ENCODE measurements at places on chromosomes 4 and X.

- DNase-seq, result peak; percentile 72
These were observed 7.2 kb upstream of the IDS start for GRCh38 chrX:149512225-149512885.

- no peak for DNase-seq
These were observed 218.1 kb upstream of the FAT4 start for GRCh38 chr4:125096662-125097061.

DNA sequence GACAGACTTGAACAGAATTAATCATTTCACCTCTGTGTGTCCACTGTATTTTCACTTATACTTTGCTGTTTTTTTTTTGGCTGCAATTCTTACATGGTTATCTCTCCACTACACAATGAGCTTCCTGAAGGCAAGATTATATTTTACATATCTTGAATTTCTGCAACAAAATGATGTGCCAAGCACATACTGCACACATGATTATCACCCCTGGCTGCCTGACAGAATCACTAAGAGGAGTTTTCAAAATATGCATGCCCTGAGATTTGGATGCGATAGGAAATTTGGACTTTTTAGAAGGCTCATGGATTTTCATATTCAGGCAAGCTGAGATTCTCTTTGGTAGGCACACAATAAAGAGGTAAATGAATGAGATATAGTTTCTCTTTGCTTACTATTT is 1162.1 kb upstream of the IGFBP7 start:
- DNase-seq, result no peak

GRCh38 chrX:31423609-31424189 is 351.9 kb upstream of the FTHL17 start:
- DNase-seq, result peak; percentile 26

DNA sequence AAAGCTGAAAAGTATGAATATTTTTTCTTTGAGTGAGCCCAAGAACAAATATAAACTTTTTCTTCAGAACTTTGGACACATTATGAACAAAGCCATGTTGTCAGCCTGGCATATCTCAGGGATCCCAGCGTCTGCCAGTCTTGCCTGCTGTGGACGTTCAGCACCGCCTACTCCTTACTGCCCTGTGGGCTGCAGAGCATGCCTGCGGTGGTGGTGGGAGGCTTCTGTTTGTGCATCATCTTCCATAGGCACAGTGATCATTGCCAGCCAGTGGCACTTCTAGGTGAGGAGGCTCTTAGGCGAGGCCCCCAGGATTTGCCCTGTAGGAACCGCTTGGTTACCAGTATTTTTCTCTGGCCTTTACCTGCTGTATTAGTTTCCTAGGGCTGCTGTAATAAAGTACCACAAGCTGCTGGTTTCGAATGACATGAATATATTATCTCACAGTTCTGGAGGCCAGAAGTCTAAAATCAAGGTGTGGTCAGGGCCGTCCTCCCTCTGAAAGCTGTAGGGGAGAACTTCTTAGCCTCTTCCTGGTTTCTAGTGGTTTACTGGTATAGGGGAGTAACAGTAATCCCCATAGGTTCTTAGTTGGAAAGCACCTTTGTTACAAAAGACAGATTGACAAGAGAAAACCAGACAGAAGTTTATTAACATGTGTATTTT is 15.4 kb downstream of the ANXA3 start:
- no peak for DNase-seq

DNA sequence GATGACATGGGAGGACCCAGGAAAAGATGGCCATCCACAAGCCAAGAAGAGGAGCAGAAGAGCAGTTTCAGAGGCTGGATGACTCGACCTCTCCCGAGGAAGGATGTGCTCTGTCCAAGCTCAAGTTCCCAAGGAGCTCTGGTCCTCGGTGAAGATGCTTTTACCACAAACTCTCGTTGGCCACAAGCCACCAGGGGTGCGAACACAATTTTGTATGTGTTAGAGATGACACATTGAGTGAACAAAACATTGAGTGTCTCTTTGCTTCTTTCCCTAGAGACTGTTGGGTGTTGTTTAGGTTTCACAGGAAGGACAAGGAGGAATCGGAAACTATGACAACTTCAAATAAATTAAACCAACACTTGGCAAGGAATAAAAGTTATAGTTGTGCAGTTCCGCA is 26.3 kb downstream of the FGFBP1 start:
- DNase-seq, result no peak

DNA sequence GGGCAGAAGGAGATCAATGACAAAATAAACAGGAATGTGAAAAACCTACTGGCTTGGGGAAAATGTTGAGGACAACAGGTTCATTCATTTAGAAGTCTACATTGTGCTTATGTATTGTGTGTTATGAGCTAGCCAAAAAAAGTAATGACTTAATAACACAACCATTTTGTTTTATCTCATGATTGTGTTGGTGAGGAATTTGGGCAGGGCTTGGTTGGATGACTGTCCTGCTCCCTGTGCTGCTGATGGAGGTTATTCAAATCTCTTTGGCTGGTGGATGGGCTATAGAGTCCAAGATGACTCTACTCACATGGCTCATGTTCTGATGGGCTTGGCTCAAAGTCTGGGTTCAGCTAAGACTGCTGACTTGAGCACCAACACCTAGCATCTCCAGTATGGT is 116.3 kb downstream of the HS3ST1 start:
- DNase-seq, result no peak

DNA sequence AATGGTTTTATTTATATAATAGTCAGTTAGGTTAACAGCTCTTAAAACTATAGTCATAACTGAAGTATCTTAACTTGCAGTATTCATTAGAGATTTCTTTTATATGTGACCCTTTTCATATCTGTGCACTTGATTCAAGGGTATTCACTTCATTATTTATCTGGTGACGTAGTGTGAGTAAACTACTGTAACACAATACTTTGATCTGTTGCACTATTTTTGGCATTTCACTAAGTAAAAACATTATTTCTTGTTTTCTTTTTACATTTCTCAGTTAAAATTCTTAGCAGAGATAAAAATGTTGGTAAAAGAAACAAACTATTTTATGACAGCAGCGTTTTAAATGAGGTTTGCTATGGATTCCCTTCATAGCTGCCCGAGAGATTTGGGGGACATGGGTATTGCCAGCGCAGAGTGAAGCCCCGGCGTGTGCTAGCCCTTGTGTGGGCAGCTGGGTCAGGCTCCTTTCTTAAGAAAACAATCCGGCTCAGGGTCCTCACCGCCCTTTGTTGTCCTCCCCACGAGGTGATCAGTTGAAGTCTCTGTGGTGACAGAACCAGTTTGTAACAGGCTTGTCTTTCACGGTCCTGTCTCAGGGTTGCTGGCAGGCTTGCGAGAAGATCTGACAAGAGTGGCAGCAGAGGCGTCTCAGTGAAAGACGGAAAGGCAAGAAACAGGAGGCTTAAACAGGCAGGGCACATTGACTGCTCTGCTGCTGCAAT is 293.4 kb downstream of the BMPR1B start:
- DNase-seq, result no peak

DNA sequence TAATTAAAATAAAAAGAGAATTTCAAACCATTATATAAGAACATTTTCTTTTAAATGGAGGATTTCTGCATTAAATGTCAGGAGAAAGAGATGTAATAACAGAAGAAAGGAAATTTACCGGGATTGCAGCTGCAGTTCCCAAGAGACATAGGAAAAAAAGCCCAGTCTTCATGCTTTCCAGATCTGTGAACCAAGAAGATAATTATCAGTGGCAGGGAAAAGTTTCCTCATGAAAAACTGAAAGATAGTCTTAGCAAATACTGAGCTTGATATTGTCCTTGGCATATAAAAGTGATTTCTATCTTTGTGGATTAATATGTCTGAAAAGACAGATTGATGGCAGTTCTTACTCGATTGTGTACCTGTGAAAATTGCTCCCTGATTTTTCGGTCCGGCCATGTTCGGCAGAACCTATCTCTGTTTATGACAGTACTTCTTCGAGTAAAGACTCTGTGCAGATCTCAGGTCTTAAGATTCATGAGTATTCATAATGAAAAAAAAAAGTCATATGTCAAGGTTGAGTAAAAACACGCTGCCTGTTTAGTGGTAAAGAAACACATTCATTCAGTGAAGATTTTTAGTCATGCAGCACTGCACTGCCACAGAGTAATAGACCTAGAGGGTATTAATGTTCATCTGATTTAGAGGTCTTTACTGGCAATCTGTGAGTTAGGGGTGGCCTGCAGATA is 29.6 kb downstream of the SPARCL1 start:
- DNase-seq, result peak; percentile 80

GRCh38 chrX:69614886-69615285 is 1.0 kb upstream of the EDA start:
- DNase-seq, result no peak

GRCh38 chr4:23084559-23085248 is 392.0 kb downstream of the GBA3 start:
- DNase-seq, result no peak

GRCh38 chr4:114562176-114562904 is 36.3 kb upstream of the UGT8 start:
- DNase-seq, result no peak

DNA sequence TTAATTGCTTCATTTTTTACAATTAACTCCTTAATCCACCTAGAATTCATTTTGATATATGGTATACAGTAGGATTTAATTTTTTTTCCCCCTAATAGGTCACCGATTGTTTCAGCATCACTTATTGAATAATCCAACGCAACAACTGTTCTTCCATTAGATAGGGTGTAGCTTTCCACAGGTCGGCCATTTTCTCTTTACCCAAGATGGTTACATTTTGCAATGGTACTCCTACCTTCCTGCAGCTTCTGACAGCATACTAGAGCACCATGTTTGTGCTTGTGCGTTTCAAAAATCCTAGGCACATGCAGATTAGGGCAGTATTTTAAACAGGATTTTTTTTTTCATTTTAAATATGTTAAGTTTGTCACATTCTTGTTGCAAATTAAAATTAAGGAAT is 2.3 kb downstream of the LINC00632 start:
- no peak for DNase-seq

DNA sequence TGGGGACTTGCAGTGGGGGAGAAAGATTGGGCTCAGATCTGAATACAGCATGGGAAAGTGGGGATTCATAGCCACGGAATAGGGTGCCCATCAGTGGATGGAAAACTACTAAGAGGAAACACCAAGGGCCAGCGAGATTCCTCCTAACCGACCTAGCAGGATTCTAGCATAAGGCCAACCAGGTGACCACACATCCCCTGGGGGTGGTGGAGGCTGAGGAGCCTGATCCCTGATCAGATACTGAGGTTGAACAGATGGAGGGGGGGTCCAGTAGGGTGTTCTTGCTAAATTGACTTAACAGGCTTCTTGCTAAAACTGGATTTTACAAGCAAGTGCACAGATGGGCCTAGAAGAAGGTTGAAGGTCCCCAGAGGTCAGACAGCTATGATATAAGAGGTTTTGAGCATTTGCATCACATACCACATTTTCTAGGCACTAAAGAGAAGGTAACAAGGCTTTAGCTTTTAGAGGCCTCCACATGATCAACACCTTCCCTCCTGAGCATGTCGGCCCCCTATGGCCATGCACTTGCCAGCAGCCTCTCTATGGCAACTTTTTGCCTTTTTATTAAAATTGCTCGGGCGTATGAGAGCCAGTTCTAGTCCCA is 69.1 kb upstream of the PUDP start:
- no peak for DNase-seq

GRCh38 chrX:104284507-104284906 is 29.8 kb upstream of the ESX1 start:
- no peak for DNase-seq

DNA sequence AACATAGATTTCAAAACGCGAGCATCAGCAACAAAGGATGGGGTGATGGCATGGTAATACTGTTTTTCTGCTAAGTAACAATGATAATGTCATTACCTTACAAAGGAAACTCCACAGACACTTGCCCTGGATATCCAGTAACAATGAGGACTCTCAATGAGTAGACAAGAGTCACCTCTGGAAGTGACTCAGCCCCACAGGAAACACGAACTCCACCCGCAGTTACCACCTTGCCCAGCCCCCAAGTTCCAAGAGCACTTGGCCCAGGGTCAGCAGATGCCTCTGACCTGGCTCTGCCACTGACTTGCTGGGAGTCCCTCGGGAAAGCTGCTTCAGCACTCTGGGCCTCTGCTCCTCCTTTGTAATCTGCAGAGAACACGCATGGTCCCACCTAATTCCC is 110.3 kb upstream of the MAP3K15 start:
- DNase-seq, result peak; percentile 80

- DNase-seq, result no peak
These were observed 62.4 kb downstream of the JADE1 start for GRCh38 chr4:128871948-128872347.

- DNase-seq, result no peak
These were observed 139.7 kb downstream of the MAPK10 start for GRCh38 chr4:86220121-86220520.

- DNase-seq, result no peak
These were observed 4.5 kb upstream of the FGF16 start for GRCh38 chrX:77442728-77443127.

- DNase-seq, result no peak
These were observed 24.0 kb upstream of the ASMTL start for GRCh38 chrX:1476682-1477081.

DNA sequence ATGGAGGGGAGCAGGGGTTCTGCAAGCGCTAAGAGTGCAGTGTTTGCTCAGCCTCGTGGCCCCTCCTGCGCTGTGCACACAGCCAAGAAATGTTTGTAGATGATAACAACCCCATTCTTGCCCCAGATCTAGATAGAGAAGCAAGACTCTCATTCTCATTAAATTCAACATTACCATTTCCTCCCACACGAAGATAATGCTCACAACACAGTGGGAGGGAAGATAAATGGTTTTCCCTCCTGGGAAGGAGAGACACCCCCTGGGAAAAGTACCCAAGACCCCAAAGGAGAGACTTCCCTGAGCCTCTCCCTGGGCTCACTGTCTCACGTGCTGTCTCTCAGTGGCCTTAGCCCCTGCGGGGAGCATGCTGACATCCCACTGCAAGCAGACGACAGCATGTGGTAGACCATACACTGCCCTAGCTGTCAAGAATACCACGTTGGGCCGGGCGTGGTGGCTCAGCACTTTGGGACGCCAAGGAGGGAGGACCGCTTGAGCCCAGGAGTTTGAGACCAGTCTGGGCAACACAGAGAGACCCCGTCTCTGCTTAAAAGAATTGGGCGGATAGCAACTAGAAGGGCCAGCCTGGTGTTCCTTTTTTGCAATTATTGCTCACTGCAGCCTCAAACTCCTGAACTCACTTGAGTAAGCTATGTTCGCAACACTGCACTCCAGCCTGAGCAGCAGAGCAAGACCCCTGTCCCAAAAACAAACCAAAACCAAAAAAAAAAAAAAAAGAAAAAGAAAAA is 34.9 kb upstream of the IQSEC2 start:
- DNase-seq, result no peak

DNA sequence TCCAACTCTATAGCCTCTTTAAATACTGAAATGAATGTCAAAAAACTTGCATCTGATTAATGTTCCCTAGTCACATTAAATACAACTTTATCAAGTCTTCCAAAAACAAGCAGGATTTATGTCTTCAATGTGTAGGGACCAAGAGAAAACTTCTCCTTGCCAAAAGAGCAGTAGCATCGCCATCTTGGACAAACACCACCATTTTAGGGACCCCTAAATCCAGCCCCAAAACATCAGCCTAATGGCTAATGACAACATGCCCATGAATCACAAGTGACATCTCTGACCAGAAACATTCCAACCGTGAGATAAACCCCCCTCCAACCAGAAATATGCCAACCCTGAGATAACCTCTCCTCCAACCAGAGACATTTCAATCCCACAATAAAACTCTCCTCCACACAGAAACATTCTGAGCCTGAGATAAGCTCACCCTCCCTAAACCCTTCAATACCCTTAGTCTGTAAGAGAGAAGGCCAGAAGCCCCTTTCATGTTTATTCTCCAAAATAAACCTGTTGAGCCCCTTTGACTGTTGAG is 697.4 kb downstream of the TRAM1L1 start:
- no peak for DNase-seq

Measured in activated CD4-positive, alpha-beta T cell treated with anti-CD3 and anti-CD28 coated beads, Interleukin-2, Interleukin-6, amounts not matched to agents 100 ng/mL and 50 ng/mL, durations not matched to agents 16 hours and 8 hours (primary cell).